ENCODE measurements at places on chromosomes 3 and 15. TPM values are rescaled to one million over a fixed set of nuclear protein-coding genes. Genes with fewer than 3 reads are reported as not detected.

MOBP gene
- total RNA-seq, result not detected

ATP1B3 gene
- total RNA-seq, result 108 TPM

IGF2BP2 gene
- 0.21 TPM for total RNA-seq

DNA sequence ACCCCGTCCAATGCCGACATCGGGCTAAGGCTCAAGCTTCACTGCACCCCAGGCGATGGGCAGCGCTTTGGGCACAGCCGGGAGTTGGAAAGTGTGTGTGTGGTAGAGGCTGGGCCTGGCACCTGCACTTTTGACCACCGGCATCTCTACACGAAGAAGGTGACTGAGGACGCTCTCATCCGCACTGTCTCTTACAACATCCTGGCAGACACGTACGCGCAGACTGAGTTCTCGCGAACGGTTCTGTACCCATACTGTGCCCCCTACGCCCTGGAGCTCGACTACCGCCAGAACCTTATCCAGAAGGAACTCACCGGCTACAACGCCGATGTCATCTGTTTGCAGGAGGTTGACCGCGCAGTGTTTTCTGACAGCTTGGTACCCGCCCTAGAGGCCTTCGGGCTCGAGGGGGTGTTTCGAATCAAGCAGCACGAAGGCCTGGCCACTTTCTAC lies 1.0 kb downstream of the PDE12 start:
- peak; percentile 69 for DNase-seq

- no peak for DNase-seq
These were observed 4.3 kb downstream of the CHRNA3 start for GRCh38 chr15:78616506-78616905.

DNA sequence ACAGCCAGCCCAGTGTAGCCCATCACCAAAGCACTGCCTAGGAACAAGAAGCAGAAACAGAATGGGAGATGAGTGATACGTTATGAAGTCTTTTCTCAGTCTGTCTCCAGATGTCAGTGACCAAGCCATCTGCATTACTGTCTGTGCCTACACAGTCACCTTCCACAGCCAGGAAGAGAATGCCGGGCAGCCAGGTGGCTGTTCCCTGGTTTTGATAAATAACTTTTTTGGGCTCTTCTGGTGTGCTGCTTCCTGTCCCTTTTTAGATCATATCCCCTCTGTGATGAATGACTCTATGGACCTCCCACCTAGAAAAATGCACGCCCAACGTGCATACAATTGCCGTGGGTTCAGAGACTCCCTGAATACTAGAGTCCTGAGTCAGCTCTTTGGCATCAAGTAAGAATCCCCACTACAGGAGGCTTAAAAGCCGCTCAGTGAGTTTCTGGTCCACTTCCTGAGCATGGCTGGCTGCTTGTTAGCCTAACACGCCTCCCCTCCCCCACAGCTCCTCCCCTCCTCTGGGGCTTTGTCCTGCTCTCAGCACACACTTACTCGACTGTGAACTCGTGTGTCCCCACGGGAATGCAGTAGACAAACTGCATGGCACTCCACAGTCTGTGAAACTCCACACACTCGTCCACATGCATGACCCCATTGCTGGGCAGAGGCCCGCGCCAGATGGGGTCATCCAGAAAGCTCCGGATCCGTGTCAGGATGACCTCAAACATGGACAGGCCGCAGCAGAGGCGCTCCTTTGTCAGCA lies 34.7 kb downstream of the NIPA2 start:
- no peak for DNase-seq

GRCh38 chr3:23252122-23252521 lies 49.0 kb downstream of the UBE2E2 start:
- DNase-seq, result no peak

GRCh38 chr3:108219336-108219735 lies 2.9 kb downstream of the IFT57 start:
- no peak for DNase-seq

DNA sequence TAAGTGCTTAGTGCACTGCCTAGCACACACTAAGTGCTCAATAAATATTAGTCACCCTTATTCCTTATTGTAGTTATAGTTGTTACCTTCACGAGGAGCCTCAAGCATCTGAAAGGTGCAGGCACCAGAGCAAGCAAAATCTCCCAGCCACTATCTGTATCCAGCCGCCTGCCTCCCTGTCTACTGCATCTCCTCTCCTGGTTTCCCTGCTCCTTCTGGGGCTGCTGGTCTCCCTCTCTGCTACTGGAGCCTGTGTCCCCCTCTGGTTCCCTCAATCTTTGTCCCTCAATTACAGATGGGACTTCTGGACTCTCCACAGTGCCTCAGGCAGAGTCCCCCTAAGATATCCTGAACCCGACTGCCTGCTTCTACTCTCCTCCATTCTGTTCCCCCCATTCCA lies 18.8 kb downstream of the MYL3 start:
- peak; percentile 18 for DNase-seq

GRCh38 chr3:145006271-145006670 lies 1034.6 kb downstream of the DIPK2A start:
- no peak for DNase-seq

Data from activated CD8-positive, alpha-beta T cell treated with anti-CD3 and anti-CD28 coated beads, Interleukin-2, amount 10 ng/mL, durations not matched to agents 7 days and 5 days (primary cell).